Fibroblast of villous mesenchyme (primary cell): ENCODE measurements at places on chromosomes 4 and X.

- peak; percentile 82 for DNase-seq
Observed at GRCh38 chrX:134622056-134622812, 36.0 kb downstream of the PLAC1 start.

GRCh38 chr4:156898373-156899117 is 73.1 kb downstream of the PDGFC start:
- DNase-seq = peak; percentile 63

GRCh38 chr4:52106191-52106590 is 55.1 kb downstream of the SPATA18 start:
- DNase-seq = no peak

DNA sequence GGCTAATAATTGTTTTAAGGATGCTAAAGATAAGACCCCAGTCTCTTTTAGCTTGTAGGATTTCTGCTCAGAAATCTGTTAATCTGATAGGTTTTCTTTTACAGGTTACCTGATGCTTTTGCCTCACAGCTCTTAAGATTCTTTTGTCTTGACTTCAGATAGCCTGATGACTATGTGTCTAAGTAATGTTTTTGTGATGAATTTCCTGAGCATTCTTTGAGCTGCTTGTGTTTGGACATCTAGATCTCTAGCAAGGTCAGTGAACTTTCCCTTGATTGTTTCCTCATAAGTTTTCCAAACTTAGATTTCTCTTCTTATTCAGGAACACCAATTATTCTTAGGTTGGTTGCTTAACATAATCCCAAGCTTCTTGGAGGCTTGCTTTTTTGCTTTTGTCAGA is 104.1 kb downstream of the ZNF518B start:
- DNase-seq = no peak

GRCh38 chr4:151331276-151332042 is 6.1 kb upstream of the SH3D19 start:
- DNase-seq = peak; percentile 44

DNA sequence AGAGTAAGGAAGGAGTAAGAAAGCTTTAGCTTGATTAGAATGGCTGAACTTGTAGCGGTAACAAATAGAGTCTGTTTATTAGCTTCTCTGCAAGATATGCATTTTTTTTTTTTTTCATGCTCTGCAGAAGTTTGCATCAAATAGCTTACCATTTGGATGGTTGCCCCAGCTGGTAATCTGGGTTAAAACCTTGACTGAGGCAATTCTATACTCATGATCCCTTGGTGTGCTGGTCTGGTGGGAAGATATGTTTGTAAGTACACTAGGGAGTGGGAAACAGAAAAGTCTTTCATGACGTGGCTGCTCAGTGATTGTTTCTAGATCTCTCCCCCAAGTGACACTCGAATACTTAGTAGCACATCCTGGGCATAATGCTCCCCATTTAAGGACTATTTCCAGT is 32.1 kb downstream of the SEPTIN11 start:
- DNase-seq = peak; percentile 96

DNA sequence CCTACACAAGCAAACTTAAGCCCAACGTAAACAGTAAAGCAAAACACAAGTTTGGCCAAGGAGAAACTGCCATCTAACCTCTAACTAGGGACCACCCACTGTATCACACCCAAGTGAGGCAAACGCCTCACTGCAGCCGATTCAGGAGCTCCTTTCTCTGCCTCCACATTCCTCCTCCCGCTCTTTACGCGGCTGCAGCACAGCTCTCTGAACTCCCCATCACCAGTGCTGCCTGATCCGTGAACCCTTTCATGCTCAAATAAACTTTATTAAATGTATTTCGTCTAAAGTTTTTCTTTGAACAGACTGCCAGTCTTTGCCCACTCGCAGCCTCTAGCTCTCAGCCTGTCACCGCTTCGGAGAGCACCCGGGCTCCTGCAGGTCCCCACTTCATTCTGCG is 6.5 kb downstream of the PNMA6E start:
- no peak for DNase-seq

GRCh38 chr4:117515921-117516320 is 430.5 kb upstream of the TRAM1L1 start:
- DNase-seq = no peak

GRCh38 chrX:115535844-115536243 is 25.1 kb upstream of the PLS3 start:
- no peak for DNase-seq

DNA sequence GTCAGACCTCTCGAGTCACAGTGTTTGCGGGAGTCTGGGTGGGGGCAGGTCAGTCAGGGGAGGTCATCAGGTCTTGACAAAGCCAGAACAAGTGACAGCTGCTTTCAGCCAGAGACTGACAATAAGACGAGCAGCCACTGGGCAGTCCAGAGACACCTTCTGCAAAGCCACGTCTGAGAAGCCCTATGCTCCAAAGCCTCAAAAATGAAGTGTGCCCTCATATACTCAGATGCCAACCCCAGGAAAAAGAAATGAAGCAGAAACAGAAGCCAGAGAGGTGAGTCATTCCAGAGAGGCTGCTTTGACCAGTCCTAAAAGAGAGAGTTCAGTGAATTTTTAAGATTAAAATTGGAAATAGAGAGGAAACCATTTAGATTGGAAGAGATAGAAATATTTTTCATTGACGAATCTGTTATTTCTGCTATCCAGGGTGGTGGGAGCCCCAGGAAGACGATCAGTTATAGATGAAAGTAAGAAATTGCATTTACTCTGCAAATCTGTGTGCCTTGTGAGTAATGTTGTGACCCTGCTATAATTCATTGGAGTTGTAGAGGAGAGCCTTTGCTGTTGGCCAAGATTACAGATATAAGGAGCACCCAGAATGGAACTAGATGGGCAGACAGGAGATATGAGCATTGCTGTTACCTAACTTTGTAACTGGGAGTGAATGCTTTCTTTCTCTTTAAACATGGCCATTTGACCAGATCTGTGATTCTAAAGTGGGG is 77.9 kb downstream of the LRRC66 start:
- DNase-seq = no peak

GRCh38 chr4:121011780-121012340 is 60.5 kb downstream of the NDNF start:
- DNase-seq = no peak

DNA sequence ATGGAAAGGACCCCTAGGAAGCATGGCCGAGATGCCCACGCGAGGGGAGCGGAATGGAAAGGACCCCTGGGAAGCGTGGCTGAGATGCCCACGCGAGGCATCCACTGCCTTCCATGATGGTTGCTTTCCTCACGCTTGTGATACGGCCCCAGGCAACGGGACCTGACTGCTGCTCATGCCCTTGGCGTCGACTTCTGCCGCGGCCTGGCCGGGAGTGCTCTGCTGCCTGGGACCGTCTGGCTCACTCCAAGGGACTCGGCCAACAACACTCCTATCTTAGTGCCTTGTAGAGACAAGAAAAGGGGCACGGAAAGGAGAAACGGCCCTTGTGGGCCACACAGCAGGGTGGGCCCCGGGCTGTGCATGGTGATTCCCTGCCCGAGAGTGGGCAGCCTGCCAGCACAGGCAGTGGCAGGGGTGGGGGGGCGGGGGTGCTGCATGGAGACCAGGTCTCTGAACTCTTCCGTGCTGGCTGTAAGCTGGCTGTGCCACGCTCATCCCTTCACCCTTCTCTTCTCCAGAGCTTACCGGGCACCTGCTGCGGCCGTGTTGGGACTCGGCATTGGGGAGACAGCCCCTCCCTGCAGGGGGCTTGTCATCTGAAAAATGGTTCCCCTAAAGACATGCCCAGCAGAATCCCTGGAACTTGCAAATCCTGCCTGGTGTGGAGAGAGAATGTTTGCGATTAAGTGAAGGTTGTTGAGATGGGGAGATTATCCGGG is 38.6 kb upstream of the HMX1 start:
- no peak for DNase-seq

- no peak for DNase-seq
Observed at GRCh38 chr4:123667496-123667895, 270.9 kb downstream of the SPRY1 start.

GRCh38 chr4:72489267-72489666 is 79.8 kb downstream of the ADAMTS3 start:
- peak; percentile 2 for DNase-seq

GRCh38 chr4:39062094-39062769 is at the start of gene KLHL5:
TSS of gene KLHL5 (plus strand) at chr4:39062232. CDS start at chr4:39062653, 421 bp downstream.
- DNase-seq = peak; percentile 20

GRCh38 chrX:11419102-11419501 is 125.9 kb downstream of the AMELX start:
- no peak for DNase-seq

- peak; percentile 71 for DNase-seq
Observed at GRCh38 chrX:37818031-37818430, 29.3 kb downstream of the DYNLT3 start.

DNA sequence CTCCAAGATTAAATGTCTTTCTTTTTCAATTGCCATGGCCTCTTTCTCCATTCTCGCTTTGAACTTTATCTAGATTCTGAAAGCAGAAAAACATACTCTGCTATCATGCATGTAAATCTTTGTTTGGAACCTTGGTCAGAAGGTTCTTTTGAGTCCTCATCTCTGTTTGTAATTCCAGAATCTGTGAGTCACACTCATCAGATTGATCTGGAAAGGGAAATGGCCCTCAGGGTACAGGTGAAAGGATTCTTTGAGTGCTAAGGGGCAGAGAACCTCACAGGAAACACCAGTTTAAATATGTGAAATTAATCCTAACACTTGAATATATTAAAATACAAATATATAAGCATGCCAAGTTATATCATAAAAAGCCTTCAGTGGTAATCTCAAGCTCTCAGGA is 211.0 kb upstream of the ADGRL3 start:
- peak; percentile 3 for DNase-seq

DNA sequence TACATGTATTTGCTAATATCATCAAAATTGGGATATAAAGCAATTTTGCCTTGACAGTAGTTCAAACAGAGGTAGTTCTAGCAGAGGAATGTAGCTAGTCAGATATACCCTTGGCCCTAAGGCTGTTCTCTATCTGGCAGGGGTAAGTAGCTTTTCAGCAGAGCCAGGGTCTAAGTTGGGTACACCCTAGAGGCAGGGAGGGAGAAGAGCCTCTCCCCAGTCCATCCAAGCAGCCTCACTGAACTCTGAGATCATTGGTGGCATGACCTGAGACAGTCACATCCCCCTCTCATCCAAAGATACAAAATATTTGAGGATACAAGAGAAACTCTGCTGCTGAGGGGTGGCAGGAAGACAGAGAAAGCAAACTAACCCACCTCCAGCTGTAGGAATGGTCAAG is 343.7 kb downstream of the DHX15 start:
- DNase-seq = no peak

GRCh38 chr4:139587446-139587845 is 31.4 kb upstream of the SETD7 start:
- DNase-seq = no peak

- peak; percentile 67 for DNase-seq
Observed at GRCh38 chr4:74189331-74190043, 31.6 kb downstream of the MTHFD2L start.

DNA sequence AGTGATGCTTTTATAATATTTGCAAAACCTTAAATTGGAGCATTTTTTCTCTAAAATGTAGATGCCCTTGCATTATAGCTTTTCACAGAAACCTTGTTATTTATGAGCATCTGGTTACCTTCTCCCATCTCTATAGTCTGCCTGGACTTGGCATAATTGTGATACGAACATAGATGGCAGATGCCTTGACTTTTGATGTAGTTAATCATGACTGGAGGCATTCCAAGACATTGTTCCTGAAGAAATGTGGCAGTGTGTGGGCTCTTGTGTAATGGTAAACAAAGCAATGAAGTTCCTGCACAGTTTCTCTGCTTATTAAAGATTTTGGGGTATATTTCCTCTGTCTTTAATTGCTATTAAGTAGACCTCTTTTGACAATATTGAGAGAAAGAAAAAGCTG is 500.1 kb downstream of the PCDH19 start:
- no peak for DNase-seq

GRCh38 chrX:134684956-134685355 is 26.7 kb upstream of the PLAC1 start:
- DNase-seq = no peak

DNA sequence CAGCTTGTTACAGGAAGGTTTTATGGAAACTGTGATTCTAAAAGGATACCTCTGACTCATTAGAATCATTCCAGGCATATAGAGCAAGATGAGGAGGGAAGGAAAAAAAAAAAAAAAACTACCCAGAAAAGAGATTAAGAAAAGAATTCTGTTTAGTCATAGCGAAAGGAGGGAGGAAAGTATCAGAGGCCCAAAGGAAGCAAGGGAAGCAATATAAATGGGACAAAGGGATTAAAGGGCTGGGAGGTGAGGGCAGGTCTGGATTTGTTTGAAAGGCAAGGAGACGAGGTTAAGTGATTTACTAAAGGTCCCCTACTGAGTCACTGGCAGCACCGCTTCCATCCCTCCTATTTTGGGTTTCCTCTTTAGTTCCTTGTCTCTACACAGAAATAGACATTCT is 88.6 kb upstream of the IL1RAPL1 start:
- no peak for DNase-seq

- no peak for DNase-seq
Observed at GRCh38 chr4:8702516-8703400, 110.2 kb downstream of the CPZ start.

DNA sequence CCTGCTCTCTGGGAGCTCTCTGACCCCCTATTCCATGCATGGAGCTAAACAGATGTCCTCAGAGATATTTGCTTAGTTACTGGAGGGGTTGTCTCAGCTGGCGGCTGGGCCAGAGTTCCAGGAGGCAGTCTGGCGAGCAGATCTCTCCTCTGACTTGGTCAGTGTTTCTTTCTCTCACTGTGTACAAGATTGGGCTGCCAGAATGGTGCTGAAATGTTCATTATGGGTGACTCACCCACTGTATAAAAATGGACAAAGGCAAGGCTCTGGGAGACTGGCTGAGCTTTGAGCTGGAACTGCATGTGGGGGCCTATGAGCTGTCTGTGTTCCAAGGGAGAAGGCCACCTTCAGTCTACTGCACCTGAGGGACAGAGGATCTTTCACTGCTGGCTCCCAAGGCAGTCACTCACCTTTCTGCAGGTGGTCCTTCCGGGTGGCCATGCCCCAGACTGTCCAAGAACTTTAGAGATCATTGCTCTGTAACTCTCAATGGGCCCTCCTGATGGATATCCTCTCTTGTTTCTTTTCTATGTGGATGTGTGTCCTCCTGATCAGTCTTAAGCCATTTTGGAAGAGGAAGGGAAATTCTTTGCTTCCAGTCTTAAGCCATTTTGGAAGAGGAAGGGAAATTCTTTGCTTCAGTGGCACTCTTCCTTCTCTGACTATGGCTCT is 88.2 kb downstream of the CFAP299 start:
- no peak for DNase-seq

GRCh38 chr4:77438549-77438948 is 167.1 kb upstream of the CXCL13 start:
- no peak for DNase-seq

- DNase-seq = no peak
Observed at GRCh38 chr4:37999000-37999716, 39.0 kb downstream of the PTTG2 start.

- DNase-seq = no peak
Observed at GRCh38 chrX:101677028-101677427, 17.4 kb upstream of the ARMCX2 start.

DNA sequence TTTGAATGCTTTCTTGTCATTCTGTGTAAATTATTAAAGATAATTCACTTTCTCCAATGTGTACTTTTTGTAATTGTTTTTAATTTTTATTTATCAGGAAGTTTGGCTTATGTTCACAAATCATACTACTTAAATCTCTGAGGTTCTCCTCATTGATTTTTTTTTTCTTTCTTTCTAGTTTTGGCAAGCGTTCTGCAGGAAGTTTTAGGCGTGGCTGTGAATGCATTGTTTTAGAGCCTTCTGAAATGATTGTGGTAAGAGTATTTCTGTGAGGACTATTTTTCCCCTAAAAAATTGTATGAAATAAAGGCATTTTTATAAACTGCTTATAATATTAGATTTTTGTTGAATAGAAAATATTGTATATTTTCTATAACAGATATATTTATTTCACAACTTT is 135.8 kb downstream of the RAPGEF2 start:
- DNase-seq = no peak
